Stimulated activated CD8-positive, alpha-beta memory T cell treated with anti-CD3 and anti-CD28 coated beads, Interleukin-12 subunit alpha, Interleukin-12 subunit beta, amount 100 ng/mL, for 1 hour (primary cell): ENCODE measurements at places on chromosomes 5 and 9.

GRCh38 chr9:129612815-129613519 lies 7.9 kb downstream of the C9orf50 start:
- DNase-seq = no peak

GRCh38 chr9:78030296-78030552 lies 1.4 kb downstream of the GNAQ start:
- no peak for DNase-seq

- DNase-seq = no peak
Observed at GRCh38 chr5:109141222-109142200, 268.3 kb downstream of the PJA2 start.

GRCh38 chr5:51484326-51484725 lies 101.1 kb downstream of the ISL1 start:
- DNase-seq = no peak

- DNase-seq = no peak
Observed at GRCh38 chr5:73250645-73251044, 77.7 kb downstream of the TMEM174 start.

- DNase-seq = peak; percentile 5
Observed at GRCh38 chr5:176447591-176447977, 601 bp upstream of the FAF2 start.

DNA sequence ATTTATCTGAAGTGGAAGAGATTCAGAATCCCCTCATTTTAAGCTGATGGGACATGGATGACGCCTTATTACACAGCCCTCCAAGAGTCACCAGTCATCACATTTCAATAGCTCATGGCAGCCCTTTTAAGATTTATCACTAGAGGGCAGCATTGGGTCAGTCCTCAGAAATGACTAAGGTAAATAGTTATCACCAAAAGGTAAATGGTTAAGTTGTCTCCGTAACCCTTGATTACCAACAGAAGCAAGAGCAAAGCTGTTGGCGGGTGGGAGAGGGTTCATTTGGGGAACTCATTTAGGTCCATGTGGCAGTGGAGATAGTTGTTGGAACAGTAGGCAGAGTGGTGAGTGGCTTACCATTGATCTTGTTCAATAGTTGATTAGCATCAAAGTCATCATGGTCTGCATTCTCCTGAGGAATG lies 12.0 kb upstream of the C9 start:
- no peak for DNase-seq

GRCh38 chr9:134594078-134594941 lies 47.3 kb upstream of the COL5A1 start:
- no peak for DNase-seq

DNA sequence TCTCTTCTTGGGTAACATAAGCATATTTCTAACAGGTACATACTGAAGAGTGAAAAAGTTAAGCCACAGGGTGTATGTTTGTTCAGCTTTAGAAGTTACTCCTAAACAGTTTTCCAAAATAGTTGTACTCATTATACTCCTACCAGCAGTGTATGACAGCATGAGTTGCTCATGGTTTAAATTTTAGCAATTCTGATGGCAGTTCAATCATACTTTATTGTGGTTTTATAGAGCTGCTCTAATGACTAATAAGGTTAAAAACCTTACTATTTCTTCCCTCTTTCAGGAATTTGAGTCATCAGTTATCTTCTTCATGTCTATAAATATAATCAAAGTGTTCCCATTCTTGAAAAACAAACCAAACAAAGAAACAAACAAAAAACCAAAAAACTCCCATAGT lies 81.5 kb downstream of the CAAP1 start:
- DNase-seq = no peak

- peak; percentile 25 for DNase-seq
Observed at GRCh38 chr9:111483439-111483857, 735 bp downstream of the ECPAS start.

DNA sequence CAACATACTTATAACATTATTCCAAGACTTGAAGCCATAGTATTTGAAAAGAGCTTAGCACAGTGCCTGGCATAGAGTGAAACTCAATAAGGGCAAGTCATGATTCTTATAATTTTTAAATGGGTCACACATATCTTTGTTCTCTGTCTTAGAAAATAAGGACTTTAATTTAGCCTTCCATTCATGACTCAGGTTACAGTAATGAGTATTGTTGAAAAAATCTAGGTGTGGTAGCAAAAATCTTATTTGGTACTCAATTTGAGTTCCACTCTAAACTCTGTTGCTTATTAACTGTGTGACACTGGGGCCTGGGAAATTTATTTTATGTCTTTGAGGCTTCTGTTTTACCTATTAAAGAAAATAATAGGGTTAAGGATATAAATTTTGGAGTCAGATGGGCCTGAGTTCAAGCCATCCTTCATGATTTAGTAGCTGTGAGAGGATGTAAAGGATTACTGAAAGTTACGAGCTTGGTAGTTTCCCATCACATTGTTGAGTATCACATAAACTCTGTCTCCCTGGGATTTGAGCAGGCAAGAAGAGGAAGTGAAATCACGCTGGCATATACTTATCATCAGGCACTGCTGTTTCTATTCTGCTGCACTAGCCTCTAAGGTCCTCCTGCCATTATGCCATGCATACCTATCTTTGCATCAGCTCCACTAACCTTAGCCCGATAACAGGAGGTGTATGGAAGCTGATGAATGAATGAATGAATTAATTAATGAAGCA lies 1.5 kb downstream of the SPINK9 start:
- DNase-seq = no peak

DNA sequence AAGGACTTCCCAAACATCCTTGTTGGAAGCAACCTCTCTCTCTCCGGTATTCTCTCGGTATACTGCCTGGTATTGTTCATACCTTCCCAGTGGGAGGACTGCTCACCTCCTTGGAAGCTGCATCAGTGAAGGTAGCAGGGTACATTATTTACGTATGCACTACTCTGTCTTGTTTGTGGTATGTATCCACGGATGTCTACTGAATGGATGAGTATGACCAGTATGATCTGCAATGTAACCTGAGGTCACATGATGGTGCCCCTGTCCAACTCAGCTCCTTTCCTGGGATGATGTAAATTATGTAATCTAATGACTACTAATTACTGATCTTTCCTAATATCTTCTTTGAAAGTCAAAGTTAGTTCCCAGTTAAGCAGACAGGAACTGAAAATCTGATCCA lies 32.1 kb downstream of the CEMIP2 start:
- DNase-seq = no peak

DNA sequence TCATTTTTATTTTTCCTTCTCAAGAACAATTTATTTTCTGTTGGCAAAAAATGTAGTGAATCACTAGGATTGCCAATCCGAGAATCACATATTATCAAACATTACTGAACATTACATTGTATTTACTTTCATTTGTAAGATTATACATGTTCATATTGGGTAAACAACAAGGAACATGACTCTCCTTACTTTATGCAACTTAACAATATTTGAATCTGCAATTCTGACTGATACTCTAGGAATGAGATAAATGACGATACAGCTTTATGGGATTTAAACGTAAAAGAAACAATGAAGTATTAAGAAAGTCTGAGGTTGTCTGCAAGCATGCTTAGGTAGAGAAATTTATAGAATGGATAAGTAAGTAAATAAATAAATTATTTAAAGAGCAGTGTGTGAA lies 2302.9 kb downstream of the MAT2B start:
- no peak for DNase-seq

DNA sequence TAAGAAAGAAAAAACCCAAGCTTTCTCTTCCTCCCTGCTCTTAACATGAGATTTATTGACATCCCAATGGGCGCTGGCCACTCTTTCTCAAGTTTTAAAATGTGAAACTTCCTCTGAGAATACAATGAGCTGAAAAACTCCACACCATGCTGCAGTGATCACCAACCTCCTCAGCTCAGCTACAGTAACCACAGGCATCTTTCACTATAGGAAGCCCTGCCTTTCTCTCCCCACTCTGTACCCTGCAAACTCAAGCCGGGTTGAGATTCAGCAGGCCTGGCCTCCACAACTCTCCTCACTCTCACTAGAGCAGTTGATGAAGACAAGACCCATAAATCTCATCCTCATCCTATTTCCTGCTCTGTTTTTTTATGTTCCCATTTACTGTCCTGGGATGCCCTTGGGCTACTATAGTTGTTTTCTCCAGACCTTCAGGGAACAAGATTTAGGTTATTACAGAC lies 48.3 kb downstream of the SH3TC2 start:
- DNase-seq = no peak

GRCh38 chr5:111742177-111742994 lies 14.6 kb downstream of the NREP start:
- DNase-seq = no peak

DNA sequence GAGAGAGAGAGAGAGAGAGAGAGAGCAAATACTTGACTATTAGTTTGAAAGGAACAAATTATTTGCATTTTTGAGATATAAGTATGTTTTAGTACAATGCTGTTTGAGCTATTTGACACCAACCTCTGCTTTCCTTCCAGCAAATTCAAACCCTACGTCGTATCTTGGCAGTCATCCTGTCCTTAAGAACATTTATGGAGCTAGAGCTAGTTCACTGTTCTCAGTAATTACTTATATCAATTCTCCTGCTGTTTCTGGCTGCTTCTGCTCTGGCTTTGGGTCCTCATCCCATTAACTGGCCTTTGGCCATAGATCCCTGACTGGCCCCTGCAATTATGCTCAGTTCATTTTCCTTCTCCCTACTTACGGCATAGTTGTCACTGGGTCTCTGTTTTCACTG lies 19.9 kb upstream of the ERAP2 start:
- no peak for DNase-seq
